ENCODE measurements at places on chromosomes 4 and X. TPM values are rescaled to one million over a fixed set of nuclear protein-coding genes. Genes with fewer than 3 reads are reported as not detected.

DNA sequence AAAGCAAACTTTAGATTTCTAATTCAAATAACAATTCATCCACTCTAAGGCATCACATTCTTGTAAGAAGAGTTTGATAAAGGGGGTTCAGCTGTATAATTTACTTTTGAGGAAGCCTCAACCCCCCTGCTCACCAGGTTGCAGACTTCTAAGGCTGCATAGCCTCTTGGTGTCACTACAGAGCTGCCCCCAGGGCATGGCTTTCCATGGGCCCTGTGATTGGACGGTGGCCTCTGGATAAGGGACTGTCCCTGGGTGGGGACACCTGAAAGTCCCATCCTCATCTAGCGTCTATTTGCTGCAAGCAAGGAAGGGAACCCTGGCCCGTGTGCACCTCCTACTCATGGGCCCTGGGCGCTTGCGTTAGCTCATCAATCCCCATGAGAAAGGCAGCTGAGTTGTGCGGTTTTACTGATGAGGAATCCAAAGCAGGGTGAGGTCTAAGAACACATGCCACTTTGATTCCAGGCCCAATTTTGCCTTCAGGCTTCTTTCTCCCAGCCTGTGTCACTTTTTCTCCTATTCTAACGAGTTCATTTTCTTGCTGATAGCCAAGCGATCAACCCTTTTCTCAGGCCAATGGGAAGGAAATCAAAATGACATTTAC is 51.8 kb downstream of the SCML1 start:
- no peak for DNase-seq
- H3K4me3 ChIP-seq, result no peak overlapping the region
- H3K27me3 ChIP-seq, result no peaks in the 10 kb centered on the region

- H3K27me3 ChIP-seq, result no peaks in the 10 kb centered on the region
- no peak overlapping the region for H3K4me3 ChIP-seq
- no peak for DNase-seq
- H3K27ac ChIP-seq, result no peak overlapping the region
Observed at GRCh38 chr4:176031922-176032321, 33.7 kb upstream of the WDR17 start.

GRCh38 chr4:77126809-77127208 is 30.2 kb upstream of the CCNG2 start:
- peaks cover 3% of the 10 kb centered on the region for H3K4me1 ChIP-seq
- DNase-seq, result no peak
- H3K27me3 ChIP-seq, result no peaks in the 10 kb centered on the region
- no peak overlapping the region for H3K27ac ChIP-seq
- no peak overlapping the region for H3K4me3 ChIP-seq

- DNase-seq, result no peak
- H3K4me3 ChIP-seq, result no peak overlapping the region
- no peaks in the 10 kb centered on the region for H3K27me3 ChIP-seq
Observed at GRCh38 chrX:96843566-96843965, 40.1 kb upstream of the RPA4 start.

The HPGDS gene
- total RNA-seq, result 5.8 TPM
